IPS DF 6.9 (cell line): ENCODE measurements at places on chromosomes 1 and 21.

DNA sequence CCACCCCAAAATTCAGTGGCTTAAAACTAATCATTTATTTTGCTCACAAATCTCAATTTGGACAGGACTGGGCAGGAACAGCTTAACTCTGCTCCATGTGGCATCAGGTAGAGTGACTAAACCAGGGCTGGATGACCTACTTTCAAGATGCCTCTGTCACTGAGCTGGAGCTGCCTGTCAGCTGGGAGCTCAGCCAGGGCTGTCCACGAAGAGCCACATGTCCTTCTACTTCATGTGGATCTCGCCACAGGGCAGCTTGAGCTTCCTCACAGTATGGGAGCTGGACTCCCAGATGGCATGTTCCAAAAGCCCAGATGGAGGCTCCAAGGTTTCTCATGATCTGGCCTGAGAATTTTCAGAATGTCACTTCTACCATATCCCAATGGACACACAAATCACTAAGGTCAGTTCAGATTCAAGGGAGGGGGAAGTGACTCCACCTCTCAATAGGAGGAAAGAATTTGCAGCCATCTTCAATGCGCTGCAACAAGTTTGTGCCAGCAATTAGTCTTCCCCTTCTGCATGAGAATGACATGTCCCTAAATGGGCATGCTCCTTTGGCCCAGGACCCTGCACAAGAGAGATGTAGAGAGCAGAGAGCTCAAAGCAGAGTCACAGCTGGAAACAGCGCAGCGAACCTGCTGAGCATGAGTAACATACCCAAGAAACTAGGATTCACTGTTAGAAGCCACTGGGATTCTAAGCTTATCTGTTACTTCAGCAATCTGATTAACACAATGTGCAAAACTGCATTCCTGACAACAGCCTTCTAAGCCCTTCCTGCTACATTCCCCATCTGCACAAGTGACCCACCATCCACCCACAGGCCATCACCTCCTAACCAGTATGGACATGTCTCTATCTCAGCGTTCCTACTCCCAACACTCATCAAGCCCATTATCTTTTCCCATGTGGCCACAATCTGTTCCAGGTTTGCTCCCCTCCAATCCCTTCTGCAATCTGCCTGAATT is 17.0 kb downstream of the HLCS start:
- DNase-seq: no peak

DNA sequence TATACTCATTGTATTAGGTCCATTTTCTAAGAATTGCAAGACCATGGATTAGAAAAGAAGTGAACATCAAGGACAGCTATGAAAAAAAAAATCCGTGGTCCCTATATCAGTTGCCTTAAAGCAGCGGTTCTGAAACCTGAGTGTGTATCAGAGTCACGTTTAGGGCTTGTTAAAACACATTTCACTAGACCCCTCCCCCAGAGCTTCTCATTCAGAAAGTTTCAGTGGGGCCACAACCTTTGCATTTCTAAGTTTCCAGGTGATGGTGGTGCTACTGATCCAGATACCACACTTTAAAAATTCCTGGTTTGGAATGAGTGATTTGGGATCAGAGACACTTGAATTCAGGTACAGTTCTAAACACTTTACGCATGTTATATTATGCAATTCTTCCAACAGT is 96.1 kb upstream of the PRMT6 start:
- no peak for DNase-seq

DNA sequence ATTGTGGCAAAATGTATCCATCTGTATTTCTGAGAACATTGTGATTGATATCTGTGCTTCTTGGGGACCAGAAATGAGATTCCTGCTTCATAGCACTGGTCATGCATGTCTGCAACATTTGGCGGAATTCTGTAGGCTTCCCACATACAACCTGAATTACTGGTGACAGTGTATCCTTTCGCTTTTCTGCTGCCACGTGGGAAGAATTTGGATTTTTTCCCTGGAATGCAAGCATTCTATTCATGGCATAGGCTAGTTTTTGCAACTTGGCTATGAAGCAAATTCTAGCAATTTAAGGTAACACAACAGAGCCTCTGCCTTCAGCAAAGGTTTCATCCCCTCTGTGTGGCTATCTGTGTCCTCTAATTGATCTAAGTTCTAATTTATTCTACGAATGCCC is 85.9 kb downstream of the BCAR3 start:
- no peak for DNase-seq

DNA sequence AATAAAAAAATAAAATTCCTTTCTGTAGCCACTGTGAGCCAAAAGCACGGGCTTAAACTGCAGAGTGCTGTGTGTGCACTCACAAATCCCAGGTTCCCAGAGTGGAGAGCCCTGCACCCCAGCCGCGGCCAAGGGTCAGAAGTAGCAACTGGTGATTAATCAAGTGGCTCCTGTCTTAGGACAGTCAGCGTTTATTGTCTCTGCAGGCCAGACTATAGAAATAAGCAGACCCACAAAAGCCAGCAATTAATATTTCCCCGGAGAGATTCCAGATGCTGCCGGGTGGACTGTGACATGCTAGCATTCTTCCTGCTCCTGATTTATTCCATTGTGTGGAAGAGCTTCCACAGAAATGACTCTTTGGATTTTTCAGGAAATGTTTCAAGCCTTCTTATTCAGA is 412.2 kb downstream of the KIF26B start:
- no peak for DNase-seq

- DNase-seq: no peak
Measured at GRCh38 chr1:5099558-5099957, 445.1 kb downstream of the AJAP1 start.

DNA sequence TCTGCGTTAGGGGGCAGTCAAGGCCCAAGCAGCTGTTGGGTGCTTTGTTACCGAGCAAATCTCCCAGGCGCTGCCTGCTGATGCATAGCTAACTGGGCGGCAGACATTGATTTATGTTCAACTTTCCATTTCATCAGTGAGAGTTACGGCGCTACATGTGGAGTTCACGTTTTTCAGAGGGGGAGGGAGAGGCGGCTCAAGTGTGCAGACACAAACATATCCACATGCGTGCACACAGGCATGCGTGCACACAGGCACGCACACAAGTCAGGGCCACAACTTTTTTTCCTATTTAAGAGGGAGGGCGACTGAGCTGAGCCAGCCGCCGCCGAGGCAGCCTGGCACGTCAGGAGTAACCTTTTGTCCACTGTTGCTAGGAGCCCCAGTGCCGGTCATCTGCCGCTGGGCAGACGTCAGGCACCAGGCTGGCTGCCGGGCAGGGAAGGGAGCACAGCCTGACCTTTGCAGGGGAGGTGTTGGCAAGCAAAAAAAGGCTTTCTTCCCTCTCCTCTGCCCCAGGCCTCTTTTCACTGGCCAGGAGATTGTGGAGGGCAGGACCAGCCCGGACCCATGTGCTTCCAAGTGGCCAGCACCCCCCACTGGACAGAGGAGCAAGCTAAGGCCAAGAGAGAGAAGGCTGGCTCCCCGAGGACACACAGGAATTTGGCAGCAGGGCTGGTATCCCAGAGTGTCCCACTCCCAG is 73.3 kb downstream of the MRPL37 start:
- no peak for DNase-seq

DNA sequence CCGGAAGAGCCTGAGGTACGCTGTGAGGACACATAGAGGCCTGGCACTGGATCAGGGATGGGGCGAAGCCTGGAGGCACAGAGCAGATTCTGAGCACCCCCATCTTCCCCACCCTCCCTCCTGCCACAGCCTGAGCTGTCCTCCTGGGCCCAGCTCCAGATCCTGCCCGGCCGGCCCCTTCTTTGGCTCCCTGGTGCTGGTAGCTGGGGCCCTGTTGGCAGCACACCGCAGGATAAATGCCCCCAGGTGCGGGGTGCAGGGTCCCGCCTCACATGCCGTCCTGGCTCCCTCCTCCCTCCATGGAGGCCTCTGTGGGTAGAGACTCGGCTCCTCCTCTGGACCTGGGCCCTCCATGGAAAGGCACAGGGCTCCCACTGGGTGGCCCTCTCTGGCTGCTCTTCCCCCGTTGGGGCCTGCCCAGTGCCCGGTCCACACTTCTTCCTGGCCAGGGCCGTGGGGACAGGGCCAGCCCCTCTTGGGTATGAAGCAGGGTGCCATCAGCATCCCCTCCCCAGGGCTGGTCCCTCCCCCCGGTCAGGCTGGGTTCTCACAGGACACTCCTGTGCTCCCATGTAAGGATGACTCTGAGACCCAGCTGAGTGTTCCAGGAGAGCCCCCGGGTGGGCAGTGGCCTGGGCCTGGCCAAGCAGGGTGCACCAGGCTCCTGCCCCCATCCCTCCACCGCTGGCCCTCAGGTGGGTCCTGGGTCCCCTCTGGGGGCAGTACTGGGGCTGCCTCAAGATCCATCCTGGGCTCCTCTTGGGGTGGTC is 1.1 kb upstream of the OBSCN start:
- no peak for DNase-seq

DNA sequence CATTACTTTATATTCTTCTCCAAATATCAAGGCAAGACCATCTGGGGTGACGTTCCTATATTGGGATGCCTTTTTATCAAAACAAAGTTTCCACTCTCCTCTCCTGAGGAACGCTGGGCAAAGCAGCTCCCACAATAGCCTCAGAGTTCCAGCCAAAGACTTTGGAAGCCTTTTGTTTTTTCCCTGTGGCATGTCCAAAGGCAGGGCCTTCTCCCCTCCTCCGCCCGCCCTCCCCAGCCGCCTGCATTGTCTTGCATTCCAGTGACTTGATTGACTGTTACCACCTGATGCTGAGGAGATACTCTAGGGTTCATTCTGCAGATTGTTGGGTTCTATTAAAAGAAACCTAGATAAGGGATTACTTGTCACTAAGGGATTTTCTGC is 43.5 kb downstream of the PROX1 start:
- DNase-seq: no peak

DNA sequence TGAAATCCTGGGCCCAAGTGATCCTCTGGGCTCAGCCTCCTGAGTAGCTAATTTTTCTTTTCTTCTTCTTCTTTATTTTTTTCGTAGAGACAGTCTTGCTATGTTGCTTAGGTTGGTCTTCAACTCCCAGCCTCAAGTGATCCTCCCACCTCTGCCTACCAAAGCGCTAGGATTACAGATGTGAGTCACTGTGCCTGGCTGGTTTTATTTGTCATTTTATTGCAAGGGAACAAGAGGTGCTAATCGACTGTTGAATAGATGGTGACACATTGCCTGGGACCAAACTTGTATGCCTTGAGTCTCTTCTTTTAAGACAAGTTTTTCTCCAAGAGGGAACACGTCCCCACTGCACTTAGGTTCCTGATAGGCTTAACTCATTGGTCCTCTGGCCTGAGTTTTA is 20.0 kb upstream of the KLHDC8A start:
- DNase-seq: no peak

DNA sequence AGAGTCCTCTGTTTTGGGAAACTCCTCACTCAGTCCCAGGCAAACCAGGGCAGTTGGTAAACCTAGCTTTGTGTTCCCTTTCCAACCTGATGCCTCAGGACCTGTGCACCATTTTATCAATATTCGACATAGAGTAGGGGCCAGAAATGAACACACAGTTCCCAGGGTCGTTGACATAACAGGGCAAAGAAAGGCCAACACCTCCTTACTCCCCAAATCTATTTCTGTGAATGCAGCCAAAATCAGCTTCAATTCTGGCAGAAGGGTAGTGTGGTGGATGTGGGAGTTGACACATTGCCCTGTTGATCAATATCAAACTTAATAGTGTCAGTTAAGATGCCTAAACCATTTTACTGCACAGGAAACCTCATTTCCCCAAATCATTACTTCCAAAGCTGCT is 104.6 kb upstream of the SPATA6 start:
- DNase-seq: no peak

DNA sequence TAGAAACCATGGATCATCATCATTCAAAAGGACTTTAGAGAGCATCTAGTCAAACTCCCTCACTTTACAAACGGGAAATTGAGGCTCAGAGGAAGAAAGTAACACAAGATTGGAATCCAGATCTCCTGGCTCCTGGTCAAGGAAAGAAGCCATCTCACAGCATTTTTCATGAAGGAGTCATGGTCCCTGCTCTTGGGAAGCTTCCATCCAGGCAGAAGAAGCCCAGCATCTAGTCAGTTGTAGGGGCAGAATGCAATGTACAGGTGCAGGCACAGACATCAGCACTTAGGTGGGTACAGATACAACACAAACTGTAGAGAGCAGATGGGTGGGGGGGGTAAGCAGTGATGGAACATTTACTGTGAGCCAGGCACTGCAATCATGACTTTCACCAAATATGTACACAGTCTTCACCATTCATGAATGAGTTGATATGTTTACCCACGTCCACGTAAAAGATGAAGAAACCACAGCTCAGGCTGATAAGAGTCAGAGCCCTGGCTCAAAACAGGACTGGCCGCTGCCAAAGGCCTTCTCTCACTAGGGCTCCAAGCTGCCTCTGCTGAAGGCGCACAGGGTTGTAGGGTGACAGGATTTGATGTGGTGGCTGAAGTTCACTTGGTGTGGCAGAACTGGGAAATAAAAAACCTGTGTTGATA is 44.0 kb downstream of the OPTC start:
- DNase-seq: no peak

GRCh38 chr1:6001992-6002576 is 9.9 kb upstream of the NPHP4 start:
- DNase-seq: no peak

DNA sequence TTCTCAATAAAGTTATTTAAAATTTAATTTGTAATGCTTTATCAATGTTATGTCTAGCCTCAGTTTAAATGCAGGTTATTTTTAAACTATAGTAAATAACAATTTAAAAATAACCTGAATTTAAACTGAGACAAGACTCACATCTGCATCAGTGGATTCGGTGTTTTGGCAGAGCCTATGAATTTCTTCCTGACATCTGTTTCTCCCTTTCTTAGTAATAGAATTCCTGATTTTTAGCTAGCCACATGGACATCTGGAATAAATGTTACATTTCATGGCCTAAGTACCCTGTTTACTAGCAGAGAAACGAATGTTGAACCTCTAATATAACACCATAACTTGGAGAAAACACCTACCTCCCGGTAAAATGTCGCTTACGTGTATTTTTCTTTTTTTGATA is 1141.6 kb upstream of the ADGRL2 start:
- DNase-seq: no peak

DNA sequence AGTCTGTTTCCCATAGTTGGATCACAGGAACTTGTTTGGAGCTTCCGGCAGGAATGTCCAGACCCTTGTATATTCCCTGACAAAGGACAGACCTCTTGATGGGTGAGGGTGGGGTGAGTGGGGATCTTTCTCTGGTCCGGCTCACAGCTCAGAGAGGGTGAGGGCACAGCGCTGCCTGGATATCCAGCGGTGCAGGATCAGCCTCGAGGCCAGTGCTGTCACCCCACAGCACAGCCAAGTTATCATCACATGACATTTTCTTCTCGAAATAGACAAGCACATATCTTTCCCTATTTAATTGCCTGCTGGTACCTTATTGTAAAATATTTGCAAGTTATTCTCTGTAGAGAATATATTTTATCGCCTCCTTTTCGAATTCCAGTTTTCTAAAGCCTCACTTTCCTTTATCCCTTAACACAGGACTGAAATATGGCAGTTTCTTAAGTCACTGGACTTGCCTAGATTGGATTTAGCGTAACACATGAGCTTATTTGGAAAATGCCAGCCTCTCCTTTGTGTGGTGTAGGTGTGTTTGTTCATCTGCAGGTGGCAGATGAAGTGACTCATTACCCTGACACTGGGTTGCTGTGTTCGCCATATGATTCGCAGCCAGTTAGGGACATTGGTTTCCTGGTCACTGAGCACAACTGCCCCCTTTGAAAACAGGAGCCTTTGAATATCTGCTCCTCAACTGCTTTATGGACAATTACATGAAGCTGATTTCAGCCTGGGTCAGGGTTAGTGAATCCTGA is 21.4 kb downstream of the CLIC6 start:
- no peak for DNase-seq
